ENCODE measurements at places on chromosomes 5 and 9.

DNA sequence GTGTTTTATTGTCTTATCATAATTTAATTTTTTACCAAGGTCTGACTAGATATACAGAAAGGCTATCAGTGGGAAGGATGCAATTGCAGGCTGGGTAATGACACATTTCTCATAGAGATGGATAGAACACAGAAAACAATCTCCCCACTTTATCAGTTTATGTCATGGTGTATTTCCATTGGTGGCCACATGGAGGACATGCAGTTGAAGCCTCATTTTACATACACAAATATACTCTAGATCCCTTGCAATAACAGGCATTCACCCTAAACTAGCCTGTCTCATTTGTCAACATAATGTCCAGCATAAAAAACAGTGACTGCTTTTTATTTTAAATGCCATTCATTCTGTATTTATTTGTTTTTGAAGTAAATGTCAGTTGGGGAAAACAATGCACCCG is 526.3 kb downstream of the GABRG2 start:
- DNase-seq: peak; percentile 6

GRCh38 chr5:131109540-131110255 is 55.4 kb downstream of the HINT1 start:
- peak; percentile 32 for DNase-seq

GRCh38 chr9:136430588-136431234 is 8.9 kb downstream of the INPP5E start:
- no peak for DNase-seq

DNA sequence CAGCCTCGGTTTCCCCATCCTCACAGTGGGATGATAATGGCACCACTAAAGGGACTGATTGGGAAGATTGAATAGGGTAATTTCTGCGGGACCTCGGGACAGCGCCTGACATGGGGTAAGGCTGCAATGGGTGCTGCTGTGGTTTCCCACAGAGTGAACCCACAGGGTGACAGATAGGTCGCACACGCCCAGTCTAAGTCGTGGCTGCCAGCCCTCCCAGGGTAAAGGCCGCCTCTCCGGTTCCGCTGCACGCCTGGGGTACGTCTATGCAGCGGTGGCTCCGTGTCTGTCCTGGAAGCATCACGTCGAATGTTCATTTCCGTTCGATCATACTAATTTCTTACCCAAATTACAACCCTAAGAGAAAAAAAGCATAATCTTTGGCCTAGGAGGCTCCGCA is 631 bp downstream of the CFAP77 start:
- DNase-seq: no peak

GRCh38 chr5:15585841-15586591 is 86.0 kb downstream of the FBXL7 start:
- DNase-seq: no peak

- no peak for DNase-seq
Measured at GRCh38 chr9:127424676-127424999, 456 bp downstream of the ZNF79 start.

DNA sequence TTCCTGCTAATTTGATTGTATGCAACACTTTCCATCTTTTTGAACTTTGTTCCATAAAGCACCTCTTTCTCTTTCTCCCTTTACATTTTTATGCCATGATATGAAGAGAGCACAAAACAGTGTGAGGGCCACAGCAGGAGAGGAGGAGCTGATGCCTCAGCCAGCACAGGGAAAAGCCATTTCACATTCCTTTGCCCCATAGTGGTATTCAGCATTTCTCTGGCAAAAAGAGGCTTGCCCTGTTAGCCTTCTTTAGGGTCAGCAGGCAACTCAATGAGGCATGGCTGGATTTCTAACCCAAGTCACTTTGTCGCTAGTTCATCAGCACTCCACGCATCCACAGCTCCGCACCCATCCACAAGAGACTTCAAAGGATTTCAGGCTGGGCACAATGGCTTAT is 23.1 kb upstream of the TRPC7 start:
- no peak for DNase-seq

DNA sequence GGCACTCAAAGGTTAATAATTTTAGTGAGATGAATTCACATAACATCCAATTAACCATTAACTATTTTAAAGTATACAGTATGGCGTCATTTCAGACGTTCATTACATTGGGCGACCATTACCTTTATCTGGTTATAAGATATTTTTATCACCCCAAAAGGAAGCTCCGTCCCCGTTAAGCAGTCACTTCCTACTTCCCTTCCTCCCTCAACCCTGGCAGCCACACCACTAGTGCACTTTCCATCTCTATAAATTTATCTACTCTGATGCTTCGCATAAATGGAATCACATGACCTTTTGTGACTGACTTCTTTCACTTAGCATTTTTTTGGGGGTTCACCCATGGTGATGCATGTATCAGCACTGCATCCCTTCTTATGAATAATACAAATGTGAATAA is 168.3 kb upstream of the PUM3 start:
- DNase-seq: no peak

GRCh38 chr5:78327761-78328510 is 32.5 kb upstream of the SCAMP1 start:
- no peak for DNase-seq

- DNase-seq: no peak
Measured at GRCh38 chr5:30921388-30921787, 272.1 kb upstream of the CDH6 start.

- DNase-seq: no peak
Measured at GRCh38 chr5:151130922-151131891, 26.4 kb downstream of the ANXA6 start.

DNA sequence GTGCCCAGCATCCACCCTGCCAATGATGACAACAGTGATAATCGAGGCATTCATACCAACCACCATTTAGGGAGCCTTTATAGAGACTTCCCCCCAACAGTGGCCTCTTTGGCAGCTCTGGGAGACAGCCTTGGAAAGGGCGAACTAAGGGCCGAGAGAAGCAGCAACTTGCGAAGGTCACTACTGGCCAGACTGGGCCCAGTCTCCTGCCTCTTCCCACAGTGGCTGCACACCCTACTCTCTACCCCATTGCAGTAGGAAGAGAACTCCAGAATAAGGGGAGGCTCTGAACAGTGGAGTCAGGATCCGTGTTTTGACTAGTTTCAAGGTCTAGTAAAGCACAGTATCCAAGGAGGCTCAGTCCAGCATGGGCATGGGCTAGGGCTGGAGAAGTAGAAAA is 5.3 kb downstream of the LHX6 start:
- no peak for DNase-seq

DNA sequence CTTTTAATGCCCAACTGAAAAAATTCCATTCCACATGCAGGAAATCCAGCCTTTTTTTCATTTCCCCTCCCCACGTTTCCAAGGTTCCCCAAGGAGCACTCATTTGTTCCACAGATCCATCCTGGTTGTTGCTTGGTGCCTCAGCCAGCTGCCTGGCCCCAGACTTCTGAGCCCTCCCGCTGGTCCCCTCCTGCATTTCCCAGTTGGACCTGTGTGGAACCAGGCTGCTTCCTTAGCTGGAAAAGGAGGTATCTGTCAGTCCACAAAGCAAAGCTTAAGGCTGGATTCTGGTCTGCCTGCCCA is 44.8 kb downstream of the ANGPTL2 start:
- DNase-seq: no peak

- DNase-seq: no peak
Measured at GRCh38 chr5:54883374-54884194, 101.8 kb downstream of the ESM1 start.

DNA sequence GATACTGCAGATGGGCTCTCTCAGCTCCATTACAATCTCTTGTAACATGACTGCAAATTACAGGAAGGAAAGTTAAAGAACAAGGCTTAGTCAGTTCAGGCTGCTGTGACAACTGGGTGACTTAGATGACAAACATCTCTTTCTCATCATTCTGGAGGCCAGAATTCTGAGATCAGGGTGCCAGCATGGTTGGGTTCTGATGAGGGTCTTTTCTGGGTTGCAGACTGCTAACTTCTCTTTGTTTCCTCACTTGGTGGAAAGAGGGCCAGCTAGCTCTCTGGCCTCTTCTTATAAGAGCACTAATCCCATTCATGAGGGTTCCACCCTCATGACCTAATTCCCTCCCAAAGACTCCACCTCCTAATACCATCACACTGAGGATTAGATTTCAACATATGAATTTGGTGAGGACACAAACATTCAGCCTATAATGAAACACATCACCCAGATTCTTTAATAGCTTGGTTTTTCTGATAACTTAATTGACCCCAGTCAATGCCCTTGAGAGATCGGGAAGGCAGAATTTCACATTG is 73.6 kb upstream of the MAMDC2 start:
- no peak for DNase-seq

DNA sequence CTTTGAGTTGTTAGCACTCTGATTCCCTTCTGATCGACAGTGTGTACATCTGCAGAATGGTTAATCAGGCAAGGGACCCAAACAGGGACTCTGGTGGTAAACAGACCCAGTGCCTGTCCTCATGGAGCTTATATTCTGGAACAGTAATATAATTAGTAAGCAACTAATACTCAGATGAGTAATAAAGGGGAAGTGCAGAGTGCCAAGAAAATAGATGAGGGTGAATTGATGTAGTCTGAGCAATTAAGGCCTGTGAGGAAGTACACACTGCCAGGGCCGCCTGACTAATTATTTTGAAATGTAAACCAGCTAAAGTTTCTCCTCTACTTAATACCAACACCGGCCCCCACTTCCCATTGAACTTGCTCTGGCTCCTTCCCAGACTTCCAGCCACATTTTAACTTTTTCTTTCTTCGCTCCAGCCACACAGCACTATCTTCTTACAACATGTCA is 4.2 kb downstream of the DHX29 start:
- DNase-seq: no peak

DNA sequence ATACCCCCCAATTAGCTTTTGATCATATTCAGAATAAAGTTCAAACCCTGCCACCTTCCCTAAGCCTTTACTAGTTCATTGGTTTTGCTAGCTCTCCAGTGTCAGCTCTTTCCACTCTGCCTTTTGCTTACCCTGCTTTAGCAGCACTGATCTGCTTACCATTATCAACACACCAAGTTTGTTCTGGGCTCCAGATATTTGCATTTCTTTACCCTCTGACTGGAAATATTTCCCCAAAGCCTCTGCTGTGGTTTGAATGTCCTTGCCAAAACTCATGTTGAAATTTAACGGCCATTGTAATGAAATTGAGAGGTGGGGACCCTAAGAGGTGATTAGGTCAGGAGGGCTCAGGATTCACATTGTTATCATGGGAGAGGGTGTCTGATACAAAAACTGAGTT is 99.5 kb downstream of the GCNT1 start:
- no peak for DNase-seq

GRCh38 chr5:37916525-37916924 is 76.7 kb upstream of the GDNF start:
- DNase-seq: no peak

- no peak for DNase-seq
Measured at GRCh38 chr5:176440927-176441706, 7.1 kb upstream of the FAF2 start.

DNA sequence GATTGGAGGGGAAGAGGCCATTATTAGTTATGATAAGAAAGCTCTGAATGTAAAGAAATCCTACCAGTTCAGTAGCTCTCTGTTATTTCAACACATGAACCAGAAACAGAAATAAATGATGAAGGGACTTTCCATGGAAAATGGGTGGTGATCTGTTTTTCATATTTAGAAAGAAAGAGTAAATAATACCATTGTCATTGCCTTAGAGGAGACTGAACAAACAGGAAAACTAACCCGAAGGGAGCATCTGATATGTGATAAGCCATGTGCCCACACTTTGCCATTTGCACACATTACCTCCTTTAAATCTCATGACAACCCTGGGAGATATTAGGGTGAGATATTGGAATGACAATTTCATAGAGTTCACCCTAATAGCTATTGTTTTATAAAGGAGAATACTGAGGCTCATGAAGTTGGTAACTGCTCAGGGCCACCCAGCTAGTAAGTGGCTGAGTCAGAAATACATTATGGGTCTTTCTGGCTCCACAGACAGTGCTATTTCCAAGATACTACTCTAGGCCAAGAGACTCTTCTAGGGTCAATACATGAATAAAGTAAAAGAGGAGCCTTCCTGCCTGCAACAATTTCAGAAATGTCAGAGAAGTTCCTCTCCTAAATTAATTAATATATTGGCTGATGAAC is 111.0 kb upstream of the SLIT3 start:
- no peak for DNase-seq

DNA sequence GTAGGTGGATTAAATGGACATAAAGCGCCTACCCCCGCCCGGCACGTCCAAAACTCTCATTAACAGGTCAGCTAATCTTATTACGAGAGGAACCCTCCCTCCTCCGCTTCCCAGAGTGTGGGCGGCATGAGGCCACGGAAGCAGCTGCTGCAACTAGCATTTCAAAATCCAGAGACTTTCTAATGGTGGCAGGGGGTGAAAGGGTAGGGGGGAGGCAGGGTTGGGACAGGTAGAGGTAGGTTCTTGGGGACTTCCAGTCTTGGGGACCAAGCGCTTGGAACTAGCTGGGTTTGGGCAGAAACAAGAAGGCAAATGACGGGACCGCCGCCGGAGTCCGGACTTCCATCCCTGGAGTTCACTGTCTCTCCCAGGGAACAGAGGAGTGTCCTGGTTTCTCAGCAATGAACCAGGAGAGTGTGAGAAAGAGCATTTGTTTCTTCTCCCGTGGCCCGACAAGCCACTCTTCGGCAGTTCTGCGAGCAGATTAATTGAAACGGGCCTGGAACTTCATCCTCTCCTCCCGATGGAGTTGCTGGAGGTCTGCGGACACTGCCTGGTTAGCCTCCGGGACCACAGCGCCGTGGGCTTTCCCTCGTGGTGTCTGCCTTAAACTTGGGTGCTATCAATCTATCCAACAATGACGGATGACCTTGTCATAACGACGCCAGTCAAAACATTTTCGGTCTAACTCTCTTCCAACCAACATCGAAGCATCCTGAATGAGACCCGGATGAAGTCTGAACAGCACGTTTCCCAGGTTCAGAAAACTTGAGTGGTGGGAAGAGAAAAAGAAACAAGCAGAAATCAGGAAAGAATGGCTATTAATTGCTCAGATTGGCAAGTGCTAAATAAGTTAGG is 1.6 kb upstream of the PRDM6 start:
- DNase-seq: no peak

GRCh38 chr9:37523916-37524315 is 38.2 kb downstream of the POLR1E start:
- no peak for DNase-seq

GRCh38 chr5:14959399-14960119 is 88.0 kb upstream of the ANKH start:
- no peak for DNase-seq

GRCh38 chr9:115232181-115232774 is 114.3 kb upstream of the TNC start:
- no peak for DNase-seq

GRCh38 chr9:103900466-103900865 is 193.6 kb upstream of the SMC2 start:
- no peak for DNase-seq

- DNase-seq: no peak
Measured at GRCh38 chr5:56298336-56299090, 65.4 kb upstream of the ANKRD55 start.

DNA sequence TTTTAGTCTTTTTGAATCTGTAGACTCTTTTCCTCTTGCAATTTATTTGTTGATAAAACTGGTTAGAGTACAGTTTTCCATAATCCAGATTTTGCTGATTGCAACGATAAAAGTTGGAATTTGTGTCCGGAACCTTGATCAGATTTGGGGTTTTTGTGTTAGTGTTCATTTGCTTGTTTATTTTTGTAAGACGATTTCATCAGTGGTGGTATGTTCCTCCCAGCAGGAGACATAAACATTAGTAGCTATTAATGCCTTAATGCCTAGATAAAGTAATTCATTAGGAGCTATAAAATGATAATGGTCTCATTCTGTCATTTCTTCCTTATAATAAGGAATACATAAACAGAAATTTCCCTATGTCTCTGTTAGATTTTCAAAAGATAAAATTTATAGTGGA is 21.3 kb downstream of the RPS6 start:
- DNase-seq: no peak

- DNase-seq: no peak
Measured at GRCh38 chr5:83096660-83097339, 19.5 kb downstream of the XRCC4 start.
